ENCODE measurements at places on chromosomes 2 and 18.
A peak's percentile ranks its signal among the peaks of the same experiment; 100 is the strongest.

DNA sequence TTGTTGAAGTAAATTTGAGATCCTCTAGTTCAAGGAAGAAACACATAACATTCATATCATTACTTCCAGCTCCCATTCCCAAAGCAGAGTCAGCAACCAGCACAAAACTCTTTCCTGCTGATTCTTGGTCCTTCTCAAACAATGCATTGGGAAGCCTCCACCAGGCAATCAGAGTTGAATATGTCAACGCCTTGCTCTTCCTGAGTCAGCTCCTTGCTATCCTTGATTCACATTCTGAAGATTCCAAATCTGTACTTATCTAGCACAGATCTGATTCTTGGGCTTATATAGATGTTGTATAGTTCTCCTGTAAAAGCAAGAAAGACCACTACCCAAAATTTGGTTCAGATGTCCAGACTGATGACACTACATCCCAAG, 29.6 kb downstream of the CFAP210 start:
- no peak for DNase-seq

- no peak for DNase-seq
Measured at GRCh38 chr2:149661844-149662243, 74.3 kb upstream of the MMADHC start.

DNA sequence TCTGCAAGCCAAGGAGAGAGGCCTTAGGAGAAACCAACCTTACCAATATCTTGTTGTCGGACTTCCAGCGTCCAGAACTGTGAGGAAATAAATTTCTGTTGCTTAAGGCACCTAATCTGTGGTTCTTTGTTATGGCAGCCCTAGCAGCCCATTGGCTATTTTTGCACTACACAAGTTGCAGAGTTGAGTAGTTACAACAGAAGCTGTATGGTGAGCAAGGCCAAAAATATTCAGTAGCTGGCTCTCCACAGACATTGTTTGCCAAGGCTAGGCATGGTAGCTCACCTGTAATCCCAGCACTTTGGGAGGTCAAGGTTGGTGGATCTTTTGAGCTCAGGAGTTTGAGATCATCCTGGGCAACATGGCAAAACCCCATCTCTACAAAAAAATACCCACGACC, 27.1 kb upstream of the SCYGR1 start:
- no peak for DNase-seq

GRCh38 chr2:9594366-9595054, 36.3 kb downstream of the YWHAQ start:
- DNase-seq, result no peak

DNA sequence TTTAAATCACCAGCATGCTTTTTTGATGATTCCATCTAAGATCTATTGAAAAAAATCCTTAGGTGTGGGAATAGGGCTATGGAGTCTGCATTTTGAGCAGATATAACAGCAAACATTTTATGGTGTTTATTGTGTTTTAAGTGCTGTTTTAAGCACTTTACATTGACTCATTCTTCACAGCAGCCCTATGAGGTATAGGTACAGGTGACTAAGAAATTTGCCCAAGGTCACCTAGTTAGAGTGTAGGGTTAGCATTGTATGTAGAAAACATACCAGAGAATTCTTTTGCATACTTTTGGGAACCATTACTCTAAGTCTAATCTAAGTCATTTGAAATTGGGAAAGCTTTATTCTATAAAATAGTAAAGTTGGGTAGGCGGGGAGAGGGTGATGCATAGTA, 31.3 kb downstream of the PPM1B start:
- DNase-seq, result no peak

DNA sequence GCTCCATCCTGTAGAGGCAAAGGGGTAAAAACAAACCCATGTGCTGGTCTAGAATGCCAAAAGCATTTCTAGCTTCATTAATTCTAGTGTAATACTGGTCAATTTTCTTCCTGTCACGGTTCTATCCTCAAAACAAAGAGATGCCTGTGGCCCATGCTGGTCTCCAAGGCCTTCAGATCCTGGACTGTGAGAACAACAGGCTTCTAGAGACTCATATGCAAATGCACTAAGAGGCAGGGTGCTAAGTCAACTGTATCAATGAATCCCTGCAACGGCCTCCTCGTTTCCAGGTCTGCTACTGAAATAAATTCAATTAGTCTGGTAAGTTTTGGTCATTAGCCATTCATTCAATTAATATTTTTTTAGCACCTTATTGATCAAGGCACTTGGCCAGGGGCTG, 4.0 kb downstream of the IFT172 start:
- DNase-seq, result no peak

DNA sequence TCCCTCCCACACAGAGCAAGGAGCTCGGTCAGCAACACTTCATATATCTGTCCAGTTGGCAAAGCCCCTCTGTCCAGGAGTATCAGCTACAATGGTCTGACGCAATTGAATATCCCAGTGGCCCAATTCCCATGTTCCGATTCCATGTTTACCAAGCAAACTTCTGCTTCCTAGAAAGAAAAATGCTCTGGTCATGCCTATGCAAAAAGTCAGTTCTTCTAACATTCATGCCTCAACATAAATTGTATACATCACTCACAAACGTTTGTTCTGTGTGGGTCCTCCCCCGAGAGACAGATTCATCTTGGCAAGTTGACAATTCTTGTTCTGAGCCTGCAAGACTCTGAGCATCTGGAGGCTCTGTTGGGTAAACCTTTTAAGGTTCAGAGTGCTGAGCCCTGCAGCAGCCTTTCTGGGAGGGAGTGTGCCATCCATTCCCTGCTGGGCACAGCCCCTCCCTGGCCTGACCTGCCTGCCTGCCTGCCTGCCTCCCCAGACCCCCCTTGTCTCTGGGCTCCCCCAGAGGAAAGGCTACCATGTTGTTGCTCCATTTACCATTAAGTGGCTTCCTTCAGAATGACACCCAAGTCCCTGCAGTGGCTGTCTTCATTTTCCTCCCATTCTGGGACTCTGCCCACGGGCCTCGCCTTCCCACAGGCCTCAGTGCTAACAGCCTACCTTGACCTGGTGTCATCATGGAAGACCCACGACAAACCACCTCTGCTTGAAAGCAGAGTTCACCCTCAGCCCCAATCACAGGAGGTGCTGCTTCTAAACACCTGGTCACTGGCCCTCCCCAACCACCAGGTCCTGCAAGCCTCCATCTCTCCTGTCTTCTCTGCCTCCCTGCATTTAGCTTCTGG, 37.6 kb upstream of the TAF1B start:
- no peak for DNase-seq

DNA sequence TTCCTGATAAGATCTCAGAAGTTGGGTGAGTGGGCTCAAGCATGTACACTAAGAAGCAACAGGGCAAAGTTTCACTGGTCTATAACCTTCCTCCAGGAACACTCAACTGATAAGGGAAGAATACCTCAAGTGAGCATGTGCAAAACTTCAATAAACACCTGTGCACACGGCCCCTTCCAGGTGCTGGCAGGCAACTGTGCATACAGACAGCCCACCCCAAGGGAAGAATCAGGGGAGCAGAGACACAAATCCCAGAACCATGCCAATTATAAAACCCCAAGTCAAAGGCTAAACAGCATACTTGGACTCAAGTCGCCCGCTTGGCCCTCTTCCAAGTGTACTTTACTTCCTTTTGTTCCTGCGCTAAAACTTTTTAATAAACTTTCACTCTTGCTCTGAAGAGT, 85.9 kb upstream of the RTN4 start:
- no peak for DNase-seq

DNA sequence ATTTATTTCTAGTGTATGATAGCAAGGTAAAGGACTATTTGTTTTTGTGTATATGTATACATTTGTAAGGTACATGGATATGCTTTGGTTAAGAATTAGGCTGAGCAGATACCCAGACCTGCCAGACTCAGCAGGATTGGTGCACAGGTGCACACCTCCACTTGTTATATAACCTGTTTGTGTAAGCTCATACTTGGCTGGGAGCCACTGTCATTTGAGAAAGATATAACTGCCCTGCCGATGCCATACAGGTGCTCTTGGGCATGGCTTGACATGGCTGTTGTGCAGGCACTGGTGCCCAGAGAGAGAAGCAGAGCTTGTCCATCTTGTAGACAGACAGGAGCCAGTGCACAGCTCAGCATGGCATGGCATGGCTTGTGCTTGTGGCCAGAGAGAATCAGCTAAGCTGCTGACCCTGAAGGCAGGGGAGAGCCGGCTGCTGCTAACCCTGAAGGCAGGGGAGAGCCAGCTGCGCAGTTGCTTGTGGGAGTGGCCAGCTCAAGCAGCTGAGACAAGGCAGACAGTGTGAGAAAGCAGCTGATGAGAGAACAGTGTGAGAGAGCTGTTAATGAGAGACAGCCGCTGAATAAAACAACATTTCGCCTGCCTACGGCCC, 136.5 kb downstream of the RNF144A start:
- DNase-seq, result peak; percentile 72

GRCh38 chr18:14974088-14974487, 226.1 kb downstream of the ANKRD30B start:
- DNase-seq, result no peak

- DNase-seq, result no peak
Measured at GRCh38 chr2:58046335-58046584, 346 bp upstream of the VRK2 start.

DNA sequence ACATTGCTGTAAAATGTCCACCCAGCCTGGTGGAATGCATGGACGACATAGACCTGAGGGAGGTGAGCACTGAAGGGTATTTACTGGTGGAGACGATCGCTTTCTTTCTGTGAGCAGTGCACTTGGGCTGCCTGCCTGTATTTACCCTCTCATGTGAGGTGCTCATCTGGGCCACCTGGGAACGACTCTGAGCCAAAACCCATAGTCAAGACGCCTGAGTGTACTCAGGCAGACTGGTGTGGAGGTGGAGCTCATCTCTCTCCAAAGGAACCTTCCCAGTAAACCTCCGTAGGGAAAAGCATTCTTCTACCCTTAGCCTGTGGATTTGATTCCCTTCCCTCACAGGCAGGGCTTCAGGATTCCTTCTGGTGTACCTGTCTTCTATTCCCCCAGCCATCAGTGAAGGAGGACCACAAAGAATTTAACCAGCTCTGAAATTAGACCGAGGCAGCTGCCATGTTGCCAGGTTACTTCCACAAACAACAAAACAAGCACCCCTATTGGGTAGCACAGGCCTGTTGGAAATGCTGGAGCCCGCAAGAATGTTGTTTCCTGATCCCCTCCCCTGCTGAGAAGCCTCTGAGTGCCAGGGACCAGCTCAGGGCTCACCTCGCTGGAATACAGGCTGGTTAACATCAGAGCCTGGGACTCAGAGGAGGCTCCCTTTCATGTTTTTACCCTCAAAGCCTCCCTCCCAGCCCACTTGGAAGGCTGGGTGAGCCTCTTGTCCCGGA, 47.5 kb upstream of the TXNDC2 start:
- no peak for DNase-seq

GRCh38 chr2:9806656-9807055, 36.6 kb upstream of the TAF1B start:
- DNase-seq, result no peak

GRCh38 chr18:3044931-3045698, 32.2 kb upstream of the LPIN2 start:
- DNase-seq, result no peak

- DNase-seq, result no peak
Measured at GRCh38 chr18:75915941-75916623, 488.6 kb upstream of the SMIM21 start.

- DNase-seq, result no peak
Measured at GRCh38 chr2:203662487-203662886, 44.0 kb upstream of the CD28 start.

DNA sequence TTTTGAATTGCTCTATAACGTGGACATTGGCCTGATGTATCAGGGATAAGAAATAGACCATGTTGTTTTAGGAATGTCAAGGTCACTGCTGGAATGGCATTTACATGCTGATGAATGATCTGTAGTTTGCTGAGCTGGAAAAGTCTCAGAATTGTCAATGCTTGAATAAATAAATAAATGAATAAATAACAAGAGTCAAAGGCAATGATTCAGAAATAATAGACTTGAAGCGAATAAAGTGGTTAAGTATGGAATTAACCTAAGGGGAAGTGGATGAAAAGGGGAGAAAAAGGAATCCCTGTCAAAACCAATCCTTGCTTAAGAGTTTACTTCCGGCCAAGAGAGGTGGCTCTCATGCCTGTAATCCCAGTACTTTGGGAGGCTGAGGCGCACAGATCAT, 1620.0 kb downstream of the SUCLG1 start:
- no peak for DNase-seq

DNA sequence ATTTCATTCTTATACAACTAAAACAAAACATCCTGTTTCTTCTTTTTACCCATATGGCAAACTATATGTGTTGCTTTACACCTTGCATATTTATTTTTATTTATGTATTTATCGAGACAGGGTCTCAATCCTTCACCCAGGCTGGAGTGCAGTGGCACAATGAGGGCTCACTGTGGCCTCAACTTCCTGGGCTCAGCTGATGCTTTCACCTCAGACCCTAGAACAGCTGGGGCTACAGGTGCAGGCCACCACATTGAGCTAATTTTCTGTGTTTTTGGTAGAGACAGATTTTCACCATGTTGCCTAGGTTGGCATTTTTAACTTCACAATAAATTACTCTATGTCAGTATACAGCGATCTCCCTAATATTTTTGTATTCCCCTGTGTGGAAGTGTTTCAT, 522.0 kb downstream of the MBD2 start:
- no peak for DNase-seq

GRCh38 chr2:82342356-82342755, 2037.8 kb upstream of the LRRTM1 start:
- no peak for DNase-seq

- no peak for DNase-seq
Measured at GRCh38 chr2:75431276-75431675, 129.5 kb downstream of the EVA1A start.

DNA sequence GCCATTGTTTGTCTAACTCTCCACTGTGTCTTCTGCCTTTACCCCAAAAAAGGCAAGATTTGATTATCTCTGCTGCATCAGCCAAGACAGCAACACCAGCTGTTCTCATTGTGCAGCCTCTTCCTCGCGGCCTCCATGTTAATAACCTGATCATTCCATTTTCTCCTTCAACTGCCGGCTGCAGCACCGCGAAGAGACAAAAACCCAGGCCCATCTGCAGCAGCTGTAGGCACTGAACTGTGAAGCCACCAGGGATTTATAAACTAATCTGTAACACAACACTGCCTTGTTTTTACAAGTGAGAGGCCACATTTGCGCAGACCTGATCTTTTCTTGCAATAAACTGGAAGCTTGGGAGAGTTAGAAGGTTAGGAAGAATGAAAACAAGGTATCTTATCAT, 147.8 kb downstream of the SATB2 start:
- peak; percentile 72 for DNase-seq

- DNase-seq, result no peak
Measured at GRCh38 chr2:196247114-196247975, 76.0 kb upstream of the STK17B start.

DNA sequence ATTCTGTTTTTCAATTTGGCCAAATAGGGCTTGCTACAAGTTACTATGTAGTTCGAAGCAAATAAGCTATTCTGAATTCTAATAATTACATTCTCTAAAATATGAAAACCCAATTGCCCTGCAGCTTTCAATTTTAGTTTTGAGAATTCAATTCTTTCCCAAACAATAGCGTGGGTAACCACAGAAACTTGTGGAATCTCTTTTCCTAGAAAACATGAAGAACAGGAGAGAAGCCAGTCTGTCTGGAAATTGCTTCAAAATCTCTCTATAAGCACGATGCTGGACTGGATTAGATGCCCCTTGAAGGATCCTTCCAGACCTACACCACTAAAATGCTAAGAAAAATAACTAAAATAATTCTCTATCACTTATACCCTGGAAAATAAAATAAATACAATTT, 115.0 kb downstream of the THADA start:
- no peak for DNase-seq

- no peak for DNase-seq
Measured at GRCh38 chr2:226066391-226066790, 666.9 kb downstream of the NYAP2 start.

GRCh38 chr2:112480530-112481049, 1.4 kb upstream of the TTL start:
- DNase-seq, result no peak

- DNase-seq, result no peak
Measured at GRCh38 chr2:128115921-128116623, 25.1 kb downstream of the UGGT1 start.

All from NCI-H187 (cell line).